ENCODE measurements at places on chromosomes 13 and 19. TPM values are rescaled to one million over a fixed set of nuclear protein-coding genes. Genes with fewer than 3 reads are reported as not detected.

- no peak for DNase-seq
Observed at GRCh38 chr13:29005763-29006120, 185.6 kb downstream of the MTUS2 start.

NPAS1 gene
- not detected for total RNA-seq

- peak; percentile 99 for DNase-seq
Observed at GRCh38 chr19:18379803-18380747, 5.9 kb upstream of the GDF15 start.

GRCh38 chr13:112911883-112912282 is 57.1 kb upstream of the MCF2L start:
- no peak for DNase-seq

DNA sequence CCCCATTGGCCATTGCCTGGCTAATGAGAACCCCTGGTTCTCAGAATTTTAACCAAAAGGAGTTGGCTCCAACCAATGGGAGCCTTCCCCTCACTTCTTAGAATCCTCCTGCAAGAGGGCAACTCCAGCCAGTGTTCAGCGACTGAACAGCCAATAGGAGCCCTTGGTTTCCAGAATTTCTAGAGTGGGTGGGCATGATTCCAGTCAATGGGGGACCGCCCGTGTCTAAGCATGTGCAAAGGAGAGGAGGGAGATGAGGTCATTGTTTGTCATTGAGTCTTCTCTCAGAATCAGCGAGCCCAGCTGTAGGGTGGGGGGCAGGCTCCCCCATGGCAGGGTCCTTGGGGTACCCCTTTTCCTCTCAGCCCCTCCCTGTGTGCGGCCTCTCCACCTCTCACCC is 9.5 kb upstream of the SWSAP1 start:
- DNase-seq = no peak

DNA sequence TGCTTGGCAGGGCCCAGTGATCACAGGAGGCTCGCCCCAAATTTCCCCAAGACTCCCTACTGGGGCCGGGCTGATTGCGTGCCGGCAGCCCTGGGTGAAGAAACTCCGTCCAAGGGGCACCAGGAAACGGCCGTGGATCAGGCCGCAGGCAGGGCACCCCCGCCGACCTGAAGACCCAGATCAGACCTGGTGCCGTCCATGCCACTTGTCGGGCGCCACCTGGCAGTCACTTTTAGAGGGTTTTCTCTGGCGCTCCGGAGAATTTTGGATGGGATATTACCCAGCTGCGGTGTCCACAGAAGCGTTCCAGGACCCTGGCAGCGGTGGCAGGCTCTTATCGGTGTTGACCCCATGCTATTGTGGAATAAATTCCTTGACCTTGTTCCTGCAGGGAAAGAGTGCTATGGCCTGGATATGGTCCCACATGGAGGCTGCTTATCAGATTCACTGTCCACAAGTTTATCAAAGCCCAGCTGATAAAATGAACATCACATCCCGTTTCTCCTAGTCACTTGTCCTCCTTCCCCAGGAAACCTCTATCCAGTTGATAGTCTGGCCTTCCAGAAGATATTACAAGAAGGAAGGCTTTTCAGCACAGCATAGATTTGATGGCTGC is 38.2 kb downstream of the IGFL2 start:
- DNase-seq = no peak

DNA sequence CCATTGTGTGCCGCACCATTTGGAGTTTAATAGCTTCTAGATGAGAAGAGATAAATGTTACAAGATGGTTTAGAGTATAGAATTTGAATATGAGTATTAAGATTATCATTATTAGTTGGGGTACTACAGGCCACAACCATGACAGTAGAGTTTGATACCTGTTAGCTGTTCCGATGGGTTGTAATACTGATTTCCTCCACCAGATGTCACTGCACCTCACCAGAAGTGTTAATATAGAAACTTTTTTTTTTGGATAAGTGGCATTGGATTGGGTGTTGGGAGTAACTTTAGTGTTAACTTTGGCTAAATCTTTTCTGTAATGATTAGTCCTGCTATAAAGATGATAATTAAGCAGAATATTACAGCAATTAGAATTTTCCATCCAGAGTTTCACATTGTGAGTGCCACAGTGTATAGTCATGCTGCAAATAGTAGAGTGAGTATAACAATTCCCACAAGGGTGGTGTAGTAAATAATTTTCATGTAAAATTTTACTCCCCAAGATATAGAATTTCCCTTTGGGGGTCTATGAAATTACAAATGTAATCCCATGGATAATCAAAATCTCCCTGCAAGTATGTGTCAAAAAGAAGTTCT is 56.3 kb downstream of the PSG3 start:
- no peak for DNase-seq

MIER2 gene
- 2.8 TPM for total RNA-seq

KLK12 gene
- not detected for total RNA-seq

GRCh38 chr19:6070720-6071485 is 39.4 kb downstream of the RFX2 start:
- no peak for DNase-seq

GRCh38 chr19:55486043-55486970 is 1.3 kb downstream of the NAT14 start:
- DNase-seq = no peak

- no peak for DNase-seq
Observed at GRCh38 chr19:41783612-41784011, 12.8 kb upstream of the CEACAM3 start.

DNA sequence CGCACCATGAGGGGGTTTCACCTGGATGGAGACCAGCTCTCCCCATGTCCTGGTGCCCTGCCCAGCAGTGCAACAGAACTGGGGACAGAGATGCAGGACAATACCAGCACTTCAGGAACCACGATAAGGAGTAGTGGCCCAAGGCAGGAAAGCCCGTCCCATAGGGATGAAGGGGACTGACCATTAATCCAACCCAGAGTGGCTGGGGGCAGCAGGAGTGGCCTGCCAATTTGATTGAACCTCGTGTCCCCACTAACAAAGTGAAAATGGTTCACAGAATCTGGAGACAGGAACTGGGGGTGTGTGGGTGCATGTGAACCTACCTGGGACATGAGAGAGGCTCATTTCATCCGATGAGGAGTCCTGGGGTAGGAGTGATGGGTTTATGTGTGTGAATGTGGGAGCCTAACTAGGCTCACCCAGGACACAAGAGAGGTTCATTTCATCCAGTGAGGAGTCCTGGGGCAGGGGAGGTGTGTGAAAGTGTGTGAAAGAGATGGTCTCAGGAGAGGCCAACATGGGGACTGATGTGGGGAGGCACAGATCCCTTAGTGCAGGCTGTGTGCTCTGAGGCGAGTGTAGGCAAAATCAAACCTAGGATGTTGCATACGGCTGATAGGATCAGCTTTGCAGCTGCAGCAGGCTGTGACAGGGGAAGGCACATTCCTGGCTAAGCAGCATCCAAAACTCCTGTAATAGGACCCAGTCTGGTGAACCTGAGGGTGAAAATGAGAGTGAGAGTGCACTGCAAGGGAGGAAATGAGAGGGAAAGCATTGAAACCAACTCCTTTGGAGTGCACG is 98.2 kb downstream of the ZNF429 start:
- DNase-seq = no peak

C1QTNF9 gene
- total RNA-seq = not detected

GRCh38 chr13:113403255-113404104 is 39.5 kb upstream of the GRTP1 start:
- no peak for DNase-seq

DNA sequence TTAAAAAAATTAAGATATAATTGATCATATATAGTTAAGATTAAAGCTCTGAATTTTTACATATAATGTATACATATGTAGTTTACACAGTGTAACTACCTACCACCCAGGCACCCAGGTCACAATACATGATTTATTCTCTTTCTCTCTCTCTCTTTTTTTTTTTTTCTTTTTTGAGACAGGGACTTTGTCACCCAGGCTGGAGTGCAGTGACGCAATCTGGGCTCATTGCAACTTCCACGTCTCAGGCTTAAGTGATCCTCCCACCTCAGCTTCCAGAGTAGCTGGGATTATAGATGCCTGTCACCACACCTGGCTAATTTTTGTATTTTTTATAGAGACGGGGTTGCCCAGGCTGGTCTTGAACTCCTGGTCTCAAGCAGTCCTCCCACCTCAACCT is 18.8 kb upstream of the CLASRP start:
- DNase-seq = no peak

DNA sequence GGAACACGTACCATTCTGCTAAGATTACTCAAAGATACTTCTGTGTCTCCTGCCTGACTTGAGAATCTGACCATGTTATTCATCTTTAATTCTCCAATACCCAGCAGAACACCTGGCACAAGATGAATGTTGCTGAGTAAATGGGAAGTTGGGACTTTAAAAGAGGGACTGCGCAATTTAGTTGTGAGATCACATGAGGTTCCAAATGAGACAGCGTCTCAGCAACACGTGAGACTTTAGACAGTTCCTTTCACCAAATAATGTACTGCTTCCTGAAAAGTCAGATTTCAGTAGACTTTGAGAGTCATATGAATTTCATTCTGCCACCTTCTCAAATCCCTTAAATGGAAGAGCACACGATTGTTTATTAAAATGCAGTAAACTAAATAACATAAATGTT is 36.7 kb downstream of the DOCK9 start:
- DNase-seq = no peak

DNA sequence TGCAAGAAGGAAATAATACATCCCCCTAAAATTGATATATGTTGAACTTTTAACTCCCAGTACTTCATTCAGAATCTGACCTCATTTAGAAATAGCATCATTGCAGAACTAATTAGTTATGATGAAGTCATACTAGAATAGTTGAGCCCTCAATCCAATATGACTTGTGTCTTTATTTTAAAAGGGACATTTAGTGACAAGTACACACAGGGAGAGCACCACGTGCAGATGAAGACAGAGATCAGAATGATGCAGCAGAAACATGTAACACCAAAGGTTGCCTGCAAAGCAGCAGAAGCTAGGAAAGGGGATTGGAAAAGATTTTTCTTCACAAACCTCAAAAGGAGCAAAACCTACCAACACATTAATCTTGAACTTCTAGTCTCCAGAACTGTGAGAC is 2602.5 kb downstream of the PCDH9 start:
- no peak for DNase-seq

- no peak for DNase-seq
Observed at GRCh38 chr19:5358173-5358800, 17.7 kb upstream of the PTPRS start.

ZNF382 gene
- total RNA-seq = 0.06 TPM

FXYD3 gene
- total RNA-seq = not detected

- DNase-seq = peak; percentile 91
Observed at GRCh38 chr13:112711528-112712265, 21.9 kb downstream of the ATP11A start.

GRCh38 chr13:42064966-42065365 is 16.5 kb downstream of the DGKH start:
- no peak for DNase-seq

DNA sequence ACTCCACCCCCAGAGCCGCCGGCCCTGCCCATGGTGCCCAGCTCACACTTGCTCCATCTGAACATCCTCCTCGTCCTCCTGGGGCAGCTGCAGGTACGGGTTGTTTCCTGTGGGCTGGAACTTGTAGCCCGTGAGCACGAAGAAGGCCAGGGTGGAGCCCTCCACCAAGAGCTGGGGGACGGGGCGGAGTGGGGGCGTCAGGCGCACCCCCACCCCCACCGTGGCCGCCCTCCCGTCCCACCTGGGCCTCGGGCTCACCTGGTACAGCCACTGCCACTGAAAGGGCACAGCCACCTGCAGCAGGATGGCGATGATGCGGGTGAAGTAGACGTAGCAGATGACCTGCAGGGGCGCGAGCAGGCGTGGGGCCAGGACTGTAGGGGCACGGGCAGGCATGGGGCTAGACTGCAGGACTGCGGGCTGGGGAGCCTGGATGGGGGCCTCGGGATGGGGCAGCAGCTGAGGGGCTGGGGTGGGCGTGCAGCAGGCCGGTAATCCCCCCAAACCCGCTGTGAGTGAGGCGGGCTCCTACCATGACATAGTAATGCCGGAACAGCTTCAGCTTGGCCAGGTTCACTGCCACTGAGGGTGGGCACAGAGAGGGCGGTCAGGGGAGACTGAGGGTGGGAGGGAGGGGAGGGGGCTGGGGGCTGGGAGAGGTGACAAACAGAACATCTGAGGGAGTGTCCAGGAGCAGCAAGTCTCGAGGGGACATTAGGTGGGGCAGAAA is 6.3 kb downstream of the GPR108 start:
- no peak for DNase-seq

- no peak for DNase-seq
Observed at GRCh38 chr19:46723023-46723461, 6.1 kb upstream of the PRKD2 start.

GRCh38 chr13:26952551-26953143 is 192.1 kb upstream of the GPR12 start:
- no peak for DNase-seq

DNA sequence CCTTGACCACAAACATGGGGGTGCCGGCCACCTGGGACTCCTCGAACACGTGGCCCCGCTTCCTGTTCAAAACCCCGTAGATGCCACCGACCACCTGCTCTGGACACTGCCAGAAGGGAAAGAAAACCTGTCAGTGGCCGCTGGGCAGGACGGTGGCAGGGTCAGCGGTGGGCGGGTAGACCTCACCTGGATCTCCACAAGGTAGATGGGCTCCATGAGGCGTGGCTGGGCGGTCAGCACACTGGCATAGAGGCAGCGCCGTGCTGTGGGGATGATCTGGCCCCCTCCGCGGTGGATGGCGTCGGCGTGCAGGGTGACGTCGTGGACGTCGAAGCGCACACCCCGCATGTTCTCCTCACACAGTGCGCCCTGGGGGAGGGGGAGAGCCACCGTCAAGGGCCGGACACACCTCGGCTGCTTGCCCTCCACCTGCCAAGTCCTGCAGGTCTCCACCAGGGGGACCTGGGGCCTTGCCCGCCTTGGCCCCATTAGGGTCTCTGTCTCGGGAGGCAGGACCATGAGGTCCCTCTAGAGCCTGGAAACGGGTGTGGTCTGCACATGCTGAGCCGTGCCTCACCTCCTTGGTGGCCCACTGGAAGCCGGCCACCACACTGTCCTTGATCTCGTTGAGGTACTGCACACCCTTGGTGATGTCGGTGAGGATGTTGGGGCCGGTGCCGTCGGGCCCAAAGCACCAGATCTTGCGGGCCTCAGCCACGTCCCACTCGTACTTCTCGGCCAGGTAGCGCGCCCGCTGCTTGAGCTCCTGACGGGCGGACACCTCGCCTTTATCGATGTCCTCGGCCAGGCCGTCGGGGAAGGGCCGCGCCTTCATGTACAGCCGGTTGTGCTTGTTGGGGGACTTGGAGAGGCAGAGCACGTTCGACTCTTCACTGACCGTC is 6.6 kb upstream of the DAPK3 start:
- no peak for DNase-seq

DNA sequence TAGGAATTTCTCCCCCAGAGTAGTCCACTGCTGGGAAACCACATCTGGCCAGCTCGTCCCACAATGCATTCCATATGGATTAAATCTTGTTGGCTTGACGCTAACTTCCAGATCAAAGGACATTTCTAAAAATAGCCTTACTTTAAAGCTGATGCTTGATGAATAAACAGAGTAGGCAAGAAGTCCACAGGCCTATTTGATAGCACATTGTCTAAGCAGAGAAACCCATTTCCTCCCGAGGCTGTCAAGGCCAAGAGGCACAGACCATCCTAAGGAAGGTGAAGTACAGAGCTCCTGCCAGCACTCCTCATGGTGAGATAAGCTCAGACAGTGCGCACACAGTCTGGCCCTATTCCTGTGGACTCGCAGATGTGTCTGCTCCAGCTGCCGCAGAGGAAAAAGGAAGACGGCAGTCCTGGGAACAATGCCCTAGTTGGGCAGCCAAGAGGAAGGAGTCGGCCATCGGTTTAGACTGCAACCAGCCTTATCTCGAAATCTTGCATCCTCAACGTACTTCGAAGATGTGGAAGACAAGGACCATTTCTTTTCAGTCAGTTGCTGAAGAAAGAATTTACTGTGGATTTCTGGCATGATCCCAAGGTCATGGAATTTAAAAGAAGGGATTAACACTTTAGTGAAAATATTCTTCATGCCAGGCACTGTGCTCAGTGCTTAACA is 156.8 kb downstream of the RGCC start:
- peak; percentile 74 for DNase-seq
